ENCODE measurements at places on chromosomes 5 and 9.

- peak; percentile 39 for DNase-seq
Measured at GRCh38 chr9:14993901-14994554, 83.8 kb upstream of the FREM1 start.

DNA sequence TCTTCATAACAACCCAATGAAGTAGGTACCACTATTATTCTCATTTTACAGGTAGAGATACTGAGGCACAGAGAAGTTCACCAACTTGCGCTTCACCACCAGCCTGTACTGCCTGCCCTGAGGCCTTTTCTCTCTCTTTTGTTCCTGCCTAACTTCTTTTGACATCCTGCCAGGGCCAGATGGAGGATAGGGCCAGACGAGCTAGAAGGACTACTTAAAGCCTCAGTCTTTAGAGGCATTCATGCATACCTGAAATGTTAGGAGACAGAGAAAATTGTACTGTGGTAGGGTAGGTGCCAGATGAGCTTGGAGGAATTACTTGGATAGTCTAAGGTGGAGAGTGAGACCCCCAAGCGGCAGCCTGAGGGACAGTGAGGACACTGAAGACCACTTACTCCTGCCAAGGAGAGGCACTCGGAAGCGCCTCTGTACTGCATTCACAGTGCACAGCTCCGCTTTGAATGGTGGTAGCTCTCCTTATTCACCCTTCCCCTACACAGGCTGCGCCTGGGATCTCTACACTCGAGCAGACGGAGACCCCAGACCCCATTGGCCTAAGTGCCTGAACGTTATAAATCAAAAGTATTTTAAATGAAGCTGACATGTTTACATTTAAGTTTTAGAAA lies 6.2 kb upstream of the ORM1 start:
- DNase-seq = no peak

DNA sequence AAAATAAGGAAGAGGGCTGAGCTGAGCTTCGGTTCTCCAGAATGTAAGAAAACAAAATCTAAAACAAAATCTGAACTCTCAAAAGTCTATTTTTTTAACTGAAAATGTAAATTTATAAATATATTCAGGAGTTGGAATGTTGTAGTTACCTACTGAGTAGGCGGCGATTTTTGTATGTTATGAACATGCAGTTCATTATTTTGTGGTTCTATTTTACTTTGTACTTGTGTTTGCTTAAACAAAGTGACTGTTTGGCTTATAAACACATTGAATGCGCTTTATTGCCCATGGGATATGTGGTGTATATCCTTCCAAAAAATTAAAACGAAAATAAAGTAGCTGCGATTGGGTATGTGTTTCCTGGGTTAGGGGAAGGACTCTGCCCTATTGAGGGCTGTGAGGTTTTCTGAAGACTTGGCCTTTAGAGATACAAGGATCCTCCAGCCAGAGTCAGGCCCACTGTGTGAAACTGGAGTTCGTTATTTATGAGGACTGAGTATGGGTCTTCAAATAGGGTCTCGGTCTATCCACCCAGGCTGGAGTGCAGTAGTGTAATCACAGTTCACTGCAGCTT lies 3.8 kb downstream of the EGR1 start:
- no peak for DNase-seq

- no peak for DNase-seq
Measured at GRCh38 chr5:128549496-128549895, 11.5 kb upstream of the FBN2 start.

- DNase-seq = no peak
Measured at GRCh38 chr5:180786531-180787398, 15.8 kb downstream of the MGAT1 start.

DNA sequence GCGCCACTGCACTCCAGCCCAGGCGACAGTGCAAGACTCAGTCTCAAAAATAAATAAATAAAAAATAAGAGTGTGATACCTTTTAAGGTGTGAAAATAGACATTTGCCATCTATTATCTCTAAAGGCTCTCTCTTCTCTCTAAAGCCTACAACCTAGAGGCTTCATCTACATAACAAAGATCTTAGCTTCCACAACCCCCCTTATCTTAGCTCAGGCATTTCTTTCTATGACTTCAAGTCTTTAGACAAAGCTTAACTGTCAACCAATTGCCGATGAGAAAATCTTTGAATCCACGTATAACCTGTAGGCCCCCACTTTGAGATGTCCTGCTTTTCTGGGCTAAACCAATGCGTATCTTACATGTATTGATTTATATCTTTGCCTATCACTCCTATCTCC lies 64.9 kb upstream of the ADAMTS19 start:
- no peak for DNase-seq

DNA sequence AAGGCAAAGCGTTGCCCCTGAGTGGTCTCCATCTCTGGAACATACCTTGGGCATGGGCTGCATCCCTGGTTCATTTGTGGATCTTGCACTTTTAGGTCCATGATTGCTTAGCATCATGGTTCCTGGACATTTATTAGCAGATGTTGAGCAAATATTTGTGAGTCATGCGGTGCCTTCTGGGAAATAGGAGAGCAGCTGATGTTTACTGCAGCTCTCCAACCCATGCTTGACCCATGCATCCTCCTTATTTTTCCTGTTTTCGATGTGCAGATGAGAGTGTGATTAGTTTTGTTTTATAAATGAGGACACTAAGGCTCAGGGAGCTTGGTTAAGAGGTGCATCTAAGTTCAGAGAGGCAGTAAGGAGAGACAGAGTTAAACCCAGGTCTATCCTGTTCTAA lies 253.7 kb downstream of the ICE1 start:
- DNase-seq = no peak

- DNase-seq = peak; percentile 28
Measured at GRCh38 chr5:172777881-172778814, 7.2 kb upstream of the DUSP1 start.

GRCh38 chr5:40198736-40199135 lies 481.0 kb upstream of the PTGER4 start:
- no peak for DNase-seq

DNA sequence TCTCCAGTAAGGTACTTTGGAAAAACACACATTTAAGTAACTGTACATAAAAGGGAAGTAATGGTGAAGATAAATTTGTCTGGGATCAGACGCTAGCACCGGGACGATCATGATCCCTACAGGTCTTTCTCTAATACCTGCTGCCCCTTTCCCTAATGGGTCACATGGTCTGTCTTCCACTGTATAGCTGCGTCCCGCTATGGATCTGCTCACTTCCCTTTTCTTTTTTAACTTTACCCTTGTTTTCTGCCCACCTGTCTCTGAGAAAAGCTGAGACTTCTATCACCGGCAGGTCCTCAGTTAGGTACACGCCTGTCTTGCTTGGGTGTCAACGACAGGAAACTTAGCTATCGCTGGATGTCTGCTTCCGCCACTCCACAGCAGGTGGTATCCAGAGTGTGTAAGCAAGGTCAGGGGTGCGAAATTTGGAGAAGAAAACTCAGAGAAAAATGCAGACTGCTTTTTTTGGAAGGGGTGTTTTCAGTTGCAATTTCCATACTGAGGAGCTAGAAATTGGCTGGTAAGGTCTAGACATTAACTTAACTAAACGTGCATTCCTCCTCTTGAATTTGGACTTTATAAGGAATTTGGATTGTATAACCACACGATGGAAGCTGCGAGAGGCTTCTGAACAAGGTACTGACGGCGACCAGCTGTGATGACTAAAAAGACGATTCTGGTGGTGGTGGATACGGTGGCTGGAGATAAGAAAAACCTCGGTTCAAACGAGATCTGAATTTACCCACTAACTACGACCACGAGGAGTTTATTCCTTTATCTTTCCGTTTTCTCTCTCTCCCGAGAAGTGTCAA lies 1.1 kb upstream of the ICE1 start:
- DNase-seq = peak; percentile 36

GRCh38 chr5:34767180-34767579 lies 71.8 kb upstream of the TTC23L start:
- DNase-seq = no peak
